Epithelial cell of proximal tubule (primary cell): ENCODE measurements at places on chromosomes 1 and 21.
A peak's percentile ranks its signal among the peaks of the same experiment; 100 is the strongest.

DNA sequence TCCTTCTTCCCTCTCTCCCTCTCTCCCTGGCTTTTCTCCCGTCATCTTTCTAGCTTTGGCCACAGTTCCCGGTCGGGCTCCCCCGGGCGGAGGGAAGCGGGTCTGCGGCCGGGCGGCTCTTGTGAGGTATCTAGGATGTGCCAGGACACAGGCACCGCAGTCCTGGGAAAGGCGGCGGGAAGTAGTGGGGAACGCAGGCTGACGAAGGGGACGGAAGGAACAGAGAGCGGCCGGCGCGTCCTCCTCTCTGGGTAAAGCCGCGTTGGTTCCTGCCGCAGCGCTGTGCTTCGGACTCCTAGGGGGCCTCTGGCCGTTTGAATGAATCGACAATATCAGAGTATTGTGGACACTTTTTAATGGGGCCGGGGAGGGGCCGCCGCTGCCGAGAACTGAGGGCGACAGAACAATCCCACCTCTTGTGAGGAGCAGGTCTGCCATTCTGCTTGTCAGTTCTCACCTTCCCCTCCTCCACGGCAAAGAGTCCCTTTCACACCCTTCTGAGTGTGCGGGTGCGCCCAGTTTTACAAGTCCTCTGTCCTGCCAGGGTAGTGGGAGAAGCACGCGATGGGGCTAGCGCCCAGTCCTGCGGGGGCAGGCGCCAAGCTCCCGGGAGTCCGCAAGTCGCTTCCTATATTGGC, 1.2 kb upstream of the LHX9 start:
- DNase-seq = no peak

DNA sequence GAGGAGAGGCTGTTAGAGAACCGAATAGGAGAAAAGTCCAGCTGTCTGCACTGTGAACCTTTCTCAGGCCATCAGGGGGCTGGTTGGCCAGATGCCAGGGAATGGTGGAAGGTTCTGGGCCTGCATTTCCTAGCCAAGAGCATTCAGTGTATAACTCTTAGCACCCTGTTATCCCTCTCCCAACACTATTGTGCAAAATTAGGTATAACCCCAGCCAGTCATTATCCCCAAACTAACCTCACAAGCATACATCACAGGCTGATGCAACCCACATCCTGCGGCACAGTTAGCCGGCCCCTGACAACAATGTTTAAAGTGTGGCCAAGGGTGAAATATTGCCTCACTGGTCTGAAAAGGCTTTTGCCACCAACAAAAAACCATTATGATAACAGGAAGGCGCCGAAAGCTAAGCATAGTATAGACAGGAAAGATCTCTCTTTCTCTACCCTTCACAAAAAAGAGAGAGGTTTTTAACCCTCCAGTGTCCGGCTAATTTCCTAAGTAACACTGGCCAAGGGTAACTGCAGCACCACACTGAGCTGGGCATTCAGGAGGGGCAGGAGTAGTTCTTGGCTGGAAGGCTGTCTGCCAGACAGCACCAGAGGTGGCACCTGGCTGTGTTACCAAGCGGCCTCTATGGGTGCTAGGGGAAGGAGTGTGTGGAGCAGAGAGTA, 77.3 kb upstream of the BCAR3 start:
- no peak for DNase-seq

- DNase-seq = no peak
Observed at GRCh38 chr1:219422811-219423598, 189.9 kb downstream of the ZC3H11B start.

GRCh38 chr1:211487082-211487481, 4.9 kb downstream of the RD3 start:
- DNase-seq = no peak

- no peak for DNase-seq
Observed at GRCh38 chr1:25187077-25187476, 45.2 kb downstream of the SYF2 start.

GRCh38 chr21:31923756-31924155, 50.9 kb downstream of the HUNK start:
- DNase-seq = no peak

DNA sequence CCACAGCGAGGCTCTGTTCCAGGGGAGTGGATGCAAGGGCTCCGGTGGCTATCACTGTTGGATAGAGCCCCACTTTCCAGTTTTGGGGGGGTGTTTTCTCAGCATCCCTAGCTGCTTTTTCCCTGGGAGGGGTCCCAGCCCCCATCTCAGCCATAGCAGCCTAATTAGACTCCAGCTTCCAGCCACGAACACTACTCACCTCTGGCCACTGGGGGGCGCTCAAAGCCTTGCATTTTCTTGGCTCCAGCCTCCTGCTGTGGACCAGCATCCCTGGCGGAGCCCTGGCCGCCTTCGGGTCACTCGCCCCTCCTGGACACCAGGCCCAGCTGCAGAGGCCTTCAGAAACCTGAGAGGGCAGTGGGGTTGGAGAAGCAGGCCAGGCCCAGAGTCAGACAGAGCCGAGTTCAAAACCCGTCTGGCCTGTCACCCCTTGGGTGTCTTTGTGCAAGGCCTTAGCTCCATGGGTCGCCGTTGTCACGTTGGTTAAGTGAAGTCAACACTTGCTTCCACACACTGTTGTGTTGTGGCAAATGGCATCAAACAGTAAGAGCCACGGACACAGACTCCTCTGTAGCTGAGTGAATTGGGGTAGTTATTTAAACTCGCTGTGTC, 93.5 kb upstream of the ACTL8 start:
- no peak for DNase-seq

DNA sequence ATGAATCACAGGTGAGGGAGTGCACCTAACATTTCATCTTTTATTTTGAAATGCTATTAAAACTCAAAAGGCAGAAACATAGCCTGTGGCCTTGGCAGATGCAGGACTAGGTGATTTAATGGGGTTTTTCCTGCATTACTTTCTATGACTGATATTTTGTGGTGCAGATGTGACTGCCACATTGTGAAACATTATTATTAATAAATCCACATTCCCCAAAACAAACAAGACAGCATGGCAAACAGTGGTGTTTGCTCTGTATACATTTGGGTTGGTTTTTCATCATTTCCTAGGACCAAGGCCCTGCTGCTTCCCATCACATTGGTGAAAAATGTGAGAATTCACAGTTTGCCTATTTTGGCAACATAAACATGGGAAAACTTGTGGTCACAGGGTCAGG, 247.6 kb upstream of the SGIP1 start:
- DNase-seq = no peak

DNA sequence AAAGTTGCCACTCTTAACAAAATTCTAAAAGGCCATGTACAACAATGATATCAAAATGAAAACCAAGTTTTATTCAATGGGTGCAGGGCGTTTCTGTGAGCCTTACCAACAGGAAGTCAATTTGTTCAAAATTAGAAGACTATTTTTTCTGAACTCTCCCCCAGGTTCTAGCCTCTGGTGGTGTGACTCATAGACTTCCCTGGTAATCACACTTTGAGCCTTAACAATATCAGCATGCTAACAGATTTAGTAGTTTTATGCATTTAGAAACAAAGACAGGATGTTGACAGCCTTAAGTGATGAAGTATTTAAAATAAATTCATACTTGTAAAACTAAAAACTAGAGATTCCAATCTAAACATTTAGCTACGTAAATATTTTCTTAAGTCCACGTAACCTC, 88.4 kb downstream of the LRRC8C start:
- no peak for DNase-seq

GRCh38 chr1:231053493-231054162, 13.6 kb upstream of the FAM89A start:
- peak; percentile 27 for DNase-seq

GRCh38 chr1:28595412-28596191, 3.5 kb downstream of the RAB42 start:
- DNase-seq = no peak

GRCh38 chr1:216175714-216176113, 247.5 kb downstream of the USH2A start:
- no peak for DNase-seq

- DNase-seq = no peak
Observed at GRCh38 chr21:41142051-41142795, 25.7 kb upstream of the BACE2 start.

GRCh38 chr1:236489710-236490377, 33.9 kb upstream of the LGALS8 start:
- no peak for DNase-seq

GRCh38 chr1:193184776-193185175, 1.6 kb downstream of the B3GALT2 start:
- no peak for DNase-seq

DNA sequence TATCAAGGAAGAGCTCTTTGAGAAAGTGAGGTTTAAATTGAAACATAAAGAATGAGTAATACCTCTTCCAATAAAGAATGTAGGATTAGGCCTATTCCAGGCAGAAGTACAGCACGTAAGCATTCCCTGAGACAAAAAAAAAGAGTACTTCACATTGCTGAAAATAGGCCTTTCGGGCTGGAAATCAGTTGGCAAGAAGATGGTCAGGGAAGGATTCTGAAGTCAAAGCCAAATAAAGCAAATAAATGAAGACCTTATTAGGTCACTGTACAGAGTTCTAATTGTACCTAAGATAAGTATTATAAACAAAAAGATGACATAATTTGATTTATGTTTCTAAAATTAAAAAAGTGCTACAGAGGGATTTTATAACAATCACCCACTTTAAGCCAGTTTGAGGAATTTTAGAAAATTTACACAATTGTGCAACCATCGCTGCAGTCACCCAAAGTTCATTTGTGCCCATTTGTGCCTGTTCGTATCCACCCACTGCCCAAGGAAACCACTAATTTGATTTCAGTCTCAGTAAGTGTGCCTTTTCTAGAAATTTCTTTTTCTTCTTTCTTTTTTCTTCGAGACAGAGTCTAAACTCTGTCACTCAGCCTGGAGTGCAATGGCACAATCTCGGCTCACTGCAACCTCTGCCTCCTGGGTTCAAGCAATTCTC, 58.6 kb downstream of the FMO4 start:
- DNase-seq = no peak

GRCh38 chr1:18651713-18652112, 21.1 kb downstream of the PAX7 start:
- no peak for DNase-seq
